ENCODE measurements at places on chromosomes 7 and 10. TPM values are rescaled to one million over a fixed set of nuclear protein-coding genes. Genes with fewer than 3 reads are reported as not detected.
A peak's percentile ranks its signal among the peaks of the same experiment; 100 is the strongest.

DNA sequence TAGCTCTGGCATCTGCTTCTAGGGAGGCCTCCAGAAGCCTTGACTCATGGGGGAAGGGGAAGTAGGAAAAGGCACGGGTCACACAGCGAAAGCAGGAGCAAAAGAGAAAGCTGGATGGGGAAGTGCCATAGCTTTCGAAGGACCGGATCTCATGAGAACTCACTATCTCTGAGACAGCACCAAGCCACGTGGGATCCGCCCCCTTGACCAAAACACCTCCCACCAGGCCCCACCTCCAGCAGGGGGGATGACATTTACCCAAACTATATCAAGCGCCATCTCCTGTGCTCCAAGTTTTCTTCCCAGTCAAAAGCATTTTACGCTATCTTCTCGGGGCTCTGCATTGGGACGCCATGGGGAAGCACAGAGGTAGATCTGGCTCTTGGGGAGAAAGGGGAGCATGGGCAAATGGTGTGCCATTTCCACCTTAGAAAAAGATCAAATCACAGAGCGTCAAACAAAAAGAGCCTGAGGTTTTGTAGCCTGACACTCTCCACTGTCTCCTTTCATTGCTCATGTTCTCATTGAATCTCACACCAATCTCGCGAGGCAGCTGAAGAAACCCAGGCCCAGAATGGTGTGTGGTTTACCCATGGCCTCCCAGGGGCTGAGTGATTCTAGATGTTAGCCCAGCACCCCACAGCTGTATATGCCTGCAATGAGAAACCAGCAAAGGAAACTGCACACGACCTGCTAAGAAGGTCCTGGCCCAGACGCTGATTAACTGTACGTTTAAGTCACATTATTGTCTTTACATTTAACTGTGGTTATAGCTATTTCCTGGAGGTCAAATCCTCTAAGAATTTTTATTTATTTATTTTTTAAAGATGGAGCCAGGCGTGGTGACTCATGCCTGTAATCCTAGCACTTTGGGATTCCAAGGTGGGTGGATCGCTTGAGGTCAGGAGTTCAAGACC is 8.1 kb upstream of the OLAH start:
- no peaks in the 10 kb centered on the region for H3K4me1 ChIP-seq
- no peak overlapping the region for H3K4me3 ChIP-seq
- no peak overlapping the region for H3K27ac ChIP-seq
- DNase-seq: no peak

GRCh38 chr7:99465421-99465768 is 572 bp downstream of the ATP5MF start:
- peak overlapping the region; percentile 84 for H3K27ac ChIP-seq
- peak overlapping the region; percentile 85 for H3K4me3 ChIP-seq
- DNase-seq: peak; percentile 31

GRCh38 chr10:71782917-71783490 is 9.7 kb upstream of the VSIR start:
- no peak for DNase-seq
- H3K27ac ChIP-seq: no peak overlapping the region
- no peaks in the 10 kb centered on the region for H3K27me3 ChIP-seq
- no peaks in the 10 kb centered on the region for H3K36me3 ChIP-seq

PALD1 gene
- total RNA-seq: 6.7 TPM

GRCh38 chr7:116273283-116273917 is 63.1 kb downstream of the TES start:
- no peak overlapping the region for H3K27ac ChIP-seq
- no peaks in the 10 kb centered on the region for H3K36me3 ChIP-seq
- H3K4me3 ChIP-seq: no peak overlapping the region
- peaks cover 22% of the 10 kb centered on the region for H3K27me3 ChIP-seq
- no peaks in the 10 kb centered on the region for H3K4me1 ChIP-seq

DNA sequence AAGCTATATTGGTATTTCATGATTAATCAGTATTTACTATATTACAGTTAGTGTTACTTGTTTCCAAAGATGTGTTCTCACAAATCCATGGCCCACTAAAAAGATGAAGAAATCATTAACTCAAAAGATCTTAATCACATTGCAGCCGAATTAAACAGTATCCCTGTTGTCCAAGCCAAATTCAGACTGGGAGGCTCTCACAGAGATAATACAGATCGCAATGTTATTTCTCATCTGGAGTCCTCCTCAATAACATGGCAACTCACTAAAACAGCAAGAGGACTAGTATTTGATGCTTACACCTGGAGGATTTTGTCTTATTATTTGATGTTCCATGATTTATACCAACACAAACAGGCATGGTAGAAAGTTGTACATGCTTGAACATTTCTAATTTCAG is 23.4 kb downstream of the CYP51A1 start:
- H3K36me3 ChIP-seq: peaks cover 27% of the 10 kb centered on the region
- H3K27me3 ChIP-seq: no peaks in the 10 kb centered on the region
- no peak for DNase-seq

- H3K27ac ChIP-seq: no peak overlapping the region
Observed at GRCh38 chr7:4760952-4761351, 14.5 kb upstream of the AP5Z1 start.
